Mammary epithelial cell (primary cell): ENCODE measurements at places on chromosomes 7 and 10.

GRCh38 chr7:53641091-53641490, 605.7 kb downstream of the POM121L12 start:
- no peak for DNase-seq

DNA sequence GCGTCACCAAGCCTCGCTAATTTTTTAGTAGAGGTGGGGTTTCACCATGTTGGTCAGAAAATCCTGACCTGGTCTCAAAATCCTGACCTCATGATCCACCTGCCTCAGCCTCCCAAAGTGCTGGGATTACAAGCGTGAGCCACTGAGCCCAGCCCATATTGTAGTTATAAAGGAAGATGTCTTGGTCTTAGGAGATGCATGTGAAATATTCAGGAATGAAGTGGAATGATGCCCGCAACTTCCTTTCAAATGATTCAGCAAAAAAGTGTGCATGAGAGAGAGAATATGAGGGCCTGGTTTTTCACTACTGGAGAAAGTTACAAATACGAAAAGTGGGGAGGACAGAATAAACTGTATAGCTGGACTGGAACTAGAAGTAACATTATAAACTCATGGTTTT, 15.9 kb downstream of the TMEM209 start:
- DNase-seq, result no peak

DNA sequence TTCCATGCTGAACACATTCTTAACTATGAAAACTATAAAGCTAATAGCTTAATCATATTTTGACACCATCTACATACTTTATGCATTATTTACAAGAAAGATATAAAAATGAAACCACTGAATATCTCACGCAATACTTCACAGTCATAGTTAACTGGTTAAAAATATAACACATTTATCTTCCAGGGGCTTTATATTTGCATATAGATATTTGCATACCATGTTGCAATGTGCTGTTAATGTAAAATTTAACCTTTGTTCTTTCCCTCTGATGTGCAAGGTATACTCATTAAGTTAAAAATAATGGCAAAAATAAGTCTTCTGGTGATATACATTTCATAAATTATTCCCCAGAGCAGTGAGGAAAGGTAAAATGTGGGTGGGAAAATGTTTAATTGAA, 76.9 kb upstream of the MGMT start:
- no peak for DNase-seq

GRCh38 chr10:53006663-53007526, 234.3 kb upstream of the MBL2 start:
- DNase-seq, result no peak

DNA sequence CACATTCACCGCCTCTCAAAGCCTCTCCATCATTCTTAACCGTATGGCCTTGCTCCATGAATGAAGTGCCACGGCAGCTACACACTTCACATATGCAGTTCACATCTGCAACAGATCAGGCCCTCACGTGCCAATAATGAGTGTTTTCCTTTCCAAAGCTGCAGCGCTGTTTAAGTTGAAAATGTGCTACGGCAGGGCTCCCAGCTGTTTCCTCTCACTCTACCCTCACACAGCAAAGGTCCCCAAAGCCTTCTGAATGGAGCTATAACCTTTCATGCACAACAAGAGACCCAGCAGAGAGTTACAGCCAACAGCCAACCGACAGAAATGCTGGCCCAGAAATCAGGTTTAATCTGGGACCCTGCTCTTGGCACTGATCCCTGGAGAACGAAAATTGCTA, 236.1 kb downstream of the ELMO1 start:
- DNase-seq, result no peak

- DNase-seq, result no peak
Observed at GRCh38 chr10:18271491-18271890, 131.3 kb downstream of the CACNB2 start.

DNA sequence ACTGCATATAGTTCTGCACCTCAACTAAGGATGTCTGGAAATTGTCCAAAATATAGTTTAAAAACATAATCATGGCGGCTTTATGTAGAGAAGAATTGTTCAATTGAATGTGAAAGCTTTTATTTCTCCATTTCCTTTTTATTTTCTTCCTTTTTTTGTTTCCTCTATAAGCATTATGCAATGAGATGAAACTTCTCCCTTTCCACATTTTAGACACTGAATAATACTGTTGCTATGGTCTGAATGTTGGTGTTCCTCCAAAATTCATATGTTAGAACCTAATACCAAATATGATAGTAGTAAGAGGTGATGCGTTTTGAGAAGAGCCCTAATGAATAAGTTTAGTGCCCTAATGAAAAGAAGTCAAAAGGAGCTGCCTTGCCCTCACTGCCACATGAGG, 175.0 kb downstream of the RNLS start:
- no peak for DNase-seq

- DNase-seq, result peak; percentile 52
Observed at GRCh38 chr10:72981028-72981881, 26.6 kb upstream of the PLA2G12B start.
